ENCODE measurements at places on chromosomes 5 and 9.

GRCh38 chr5:124599028-124599973 is 147.1 kb downstream of the ZNF608 start:
- DNase-seq = peak; percentile 34

DNA sequence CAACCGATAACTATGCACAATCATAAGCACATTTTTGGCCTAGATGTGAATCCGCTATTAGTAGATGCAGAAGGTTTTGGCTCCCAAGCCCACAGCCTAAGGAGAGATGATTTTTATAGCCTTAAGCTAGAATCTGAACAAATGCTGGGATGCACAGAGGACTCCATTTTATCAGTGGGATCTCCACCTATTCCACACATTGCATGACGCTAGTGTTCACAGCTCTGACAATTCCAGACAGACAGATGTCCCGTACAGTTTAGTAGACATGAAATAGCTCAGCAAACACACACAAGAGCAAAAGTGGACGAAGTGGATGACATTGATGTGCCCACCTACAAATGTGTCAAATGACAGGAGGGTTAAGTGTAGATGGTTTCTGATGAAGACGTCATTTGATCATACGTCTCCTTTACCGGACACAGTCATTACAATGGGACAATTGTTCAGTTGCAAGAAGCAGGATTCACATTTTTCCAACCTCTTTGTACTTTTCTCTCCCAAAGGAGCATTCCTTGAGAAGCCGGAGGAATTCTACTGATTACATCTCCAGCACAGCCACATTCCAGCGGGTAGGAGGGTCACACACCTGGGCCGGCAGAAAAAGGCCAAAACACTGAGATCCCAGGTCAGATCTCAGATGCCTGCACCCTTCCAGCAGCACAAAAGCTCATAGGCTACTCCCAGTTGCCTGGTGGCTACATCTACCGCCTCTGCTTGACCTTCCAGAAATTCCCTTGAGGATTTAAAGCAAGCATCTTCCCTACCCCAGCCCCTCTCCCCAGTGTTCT is 202.4 kb downstream of the SLIT3 start:
- no peak for DNase-seq

DNA sequence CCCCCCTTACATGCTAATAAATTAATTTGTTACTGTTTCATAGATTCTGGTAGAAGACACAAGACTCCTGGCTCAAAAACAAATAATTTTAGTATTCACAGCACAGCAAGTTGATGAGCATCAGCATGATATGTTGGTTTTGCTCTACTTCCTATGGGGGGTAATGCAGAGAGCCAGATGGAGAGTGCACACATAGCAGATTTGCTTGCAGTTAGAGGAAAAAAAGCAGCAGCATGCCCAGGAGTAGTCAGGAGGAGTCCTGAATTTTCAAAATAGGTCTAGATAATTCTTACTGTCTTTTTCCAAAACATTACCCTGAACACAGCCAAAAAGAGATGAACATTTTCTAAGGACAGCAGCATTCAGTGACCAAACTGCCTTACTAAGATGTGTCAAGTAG is 261.3 kb downstream of the COX7C start:
- no peak for DNase-seq

DNA sequence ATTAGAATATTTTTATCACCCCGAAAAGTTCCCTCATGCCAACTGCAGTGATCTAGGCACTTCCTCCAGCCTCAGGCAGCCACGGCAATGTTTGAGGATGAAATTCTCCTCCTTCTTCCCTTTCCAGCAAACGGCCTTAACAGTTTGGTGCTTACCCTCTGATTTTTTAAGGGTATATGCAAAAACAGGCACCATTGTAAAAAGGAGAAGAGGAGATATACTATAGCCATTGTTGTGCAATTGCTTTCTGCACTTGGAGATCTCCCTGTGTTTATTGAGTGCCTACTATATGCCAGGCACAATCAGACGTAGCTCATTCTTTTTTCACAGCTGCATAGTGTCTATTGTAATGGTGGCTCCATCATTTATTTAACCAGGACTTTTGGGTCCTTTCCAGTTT is 29.4 kb downstream of the GSN start:
- peak; percentile 12 for DNase-seq

DNA sequence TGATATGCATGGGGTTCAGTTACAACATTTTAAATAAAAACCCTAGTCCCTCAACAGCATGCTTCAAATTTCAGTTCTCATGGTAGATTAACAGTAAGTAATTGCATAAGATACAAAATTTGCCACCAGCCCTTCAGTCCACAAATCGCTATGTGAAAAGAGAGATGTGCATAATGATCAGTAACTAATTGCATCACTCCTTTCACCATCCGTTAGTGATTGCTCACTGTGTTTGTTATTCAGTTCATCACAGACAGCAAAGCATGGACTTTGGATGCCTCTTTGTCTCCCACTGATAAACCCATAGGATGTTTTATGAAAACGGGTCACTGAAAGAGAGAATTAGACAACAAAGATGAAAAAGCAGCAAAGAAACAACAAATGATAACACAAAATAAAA is 103.2 kb downstream of the MCTP1 start:
- no peak for DNase-seq

DNA sequence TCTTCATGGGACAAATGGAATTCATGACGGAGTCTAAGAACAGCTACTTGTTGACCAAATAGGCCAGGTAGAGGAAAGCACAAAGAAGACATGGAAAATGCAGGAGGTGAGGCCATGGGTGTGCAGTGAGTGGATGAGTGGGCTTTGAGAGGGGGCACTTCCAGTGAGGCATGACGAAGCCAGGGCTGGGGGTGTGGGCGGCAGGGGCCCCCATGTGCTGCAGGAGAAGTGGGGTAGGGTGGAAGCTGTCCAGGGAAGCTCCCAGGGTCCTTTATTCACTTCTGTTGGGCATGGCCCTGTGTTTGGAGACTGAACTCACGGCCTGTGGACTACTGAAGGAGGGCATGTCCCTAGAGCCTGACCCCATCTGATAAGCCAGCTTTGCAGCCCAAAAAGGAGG is 127.6 kb upstream of the SLC25A48 start:
- DNase-seq = no peak

DNA sequence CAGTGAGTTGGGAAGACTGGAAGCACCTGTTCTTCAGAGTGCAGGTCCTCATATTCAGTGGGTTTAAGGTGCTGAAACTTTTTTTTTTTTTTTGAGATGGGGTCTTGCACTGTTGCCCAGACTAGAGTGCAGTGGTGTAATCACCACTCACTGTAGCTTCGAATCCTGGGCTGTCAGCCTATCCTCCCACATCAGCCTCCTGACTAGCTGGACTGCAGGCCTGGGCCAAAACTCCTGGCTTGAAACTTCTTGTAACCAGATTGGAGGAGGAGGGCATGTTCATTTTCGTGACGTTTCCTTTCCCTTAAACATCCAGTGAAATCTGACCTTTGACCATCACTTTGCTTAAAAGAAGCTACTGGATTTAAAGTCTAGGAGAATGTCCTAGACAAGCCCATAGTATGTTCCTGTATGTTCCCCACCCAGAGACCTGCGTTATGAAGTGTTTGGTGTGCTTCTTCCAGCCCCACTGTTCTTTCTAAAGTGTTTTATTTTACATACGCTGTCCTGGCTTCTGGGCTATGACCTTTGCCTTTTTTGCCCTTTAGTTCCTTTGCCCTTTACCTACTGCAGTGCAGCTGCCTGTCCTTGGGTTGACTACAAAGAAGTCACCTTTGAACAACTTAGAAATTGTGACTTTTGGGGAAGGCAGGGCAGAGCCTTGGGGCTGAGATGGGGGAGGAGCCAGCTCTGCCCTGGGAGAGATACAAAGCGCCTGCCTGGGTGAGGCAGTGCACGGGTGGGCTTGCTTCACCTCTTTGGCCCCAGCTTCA is 18.4 kb downstream of the TENT4A start:
- DNase-seq = no peak

- no peak for DNase-seq
Observed at GRCh38 chr5:5521478-5521877, 99.0 kb downstream of the ICE1 start.

GRCh38 chr9:26800322-26800721 is 92.3 kb downstream of the CAAP1 start:
- no peak for DNase-seq

GRCh38 chr5:139655727-139656271 is 7.7 kb downstream of the CXXC5 start:
- peak; percentile 45 for DNase-seq

GRCh38 chr9:88994469-88995199 is 3.4 kb downstream of the S1PR3 start:
- DNase-seq = no peak

DNA sequence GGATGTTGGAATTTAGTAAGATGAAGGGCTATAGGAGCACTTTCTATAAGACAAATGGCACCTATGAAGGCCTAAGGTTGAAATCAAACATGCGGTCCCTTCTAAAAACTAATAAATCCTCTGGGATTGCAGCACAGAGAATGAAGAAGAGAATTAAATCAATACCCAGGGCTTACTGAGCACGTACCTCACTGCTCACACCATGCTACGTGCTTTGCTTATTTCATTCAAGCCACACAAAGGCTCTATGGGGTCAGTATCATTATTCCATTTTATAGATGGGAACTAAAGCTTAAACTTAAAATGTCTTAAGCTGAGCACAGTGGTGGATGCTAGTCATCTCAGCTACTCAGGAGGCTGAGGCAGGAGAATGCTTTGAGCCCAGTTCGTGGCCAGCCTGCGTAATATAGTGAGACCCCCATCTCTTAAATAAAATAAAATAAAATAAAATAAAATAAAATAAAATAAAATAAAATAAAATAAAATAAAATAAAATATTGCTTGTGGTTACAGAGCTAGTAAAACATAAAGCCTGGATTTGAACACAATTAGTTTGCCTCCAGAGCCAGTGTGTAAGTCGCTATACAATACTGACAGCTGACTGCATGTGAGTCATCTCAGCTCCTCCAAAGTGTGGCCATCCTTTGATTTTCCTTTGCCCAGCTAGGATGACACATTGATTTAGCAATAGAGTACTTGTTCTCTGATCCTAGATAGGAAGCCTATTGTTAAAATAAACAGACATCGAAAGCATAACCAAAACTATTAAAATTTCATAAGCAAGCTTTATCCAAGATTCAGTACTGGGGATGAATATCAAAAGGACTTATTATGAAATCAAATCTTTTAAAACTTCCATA is 20.9 kb upstream of the DPYSL3 start:
- DNase-seq = no peak

GRCh38 chr9:27198190-27198589 is 89.2 kb downstream of the TEK start:
- DNase-seq = no peak

DNA sequence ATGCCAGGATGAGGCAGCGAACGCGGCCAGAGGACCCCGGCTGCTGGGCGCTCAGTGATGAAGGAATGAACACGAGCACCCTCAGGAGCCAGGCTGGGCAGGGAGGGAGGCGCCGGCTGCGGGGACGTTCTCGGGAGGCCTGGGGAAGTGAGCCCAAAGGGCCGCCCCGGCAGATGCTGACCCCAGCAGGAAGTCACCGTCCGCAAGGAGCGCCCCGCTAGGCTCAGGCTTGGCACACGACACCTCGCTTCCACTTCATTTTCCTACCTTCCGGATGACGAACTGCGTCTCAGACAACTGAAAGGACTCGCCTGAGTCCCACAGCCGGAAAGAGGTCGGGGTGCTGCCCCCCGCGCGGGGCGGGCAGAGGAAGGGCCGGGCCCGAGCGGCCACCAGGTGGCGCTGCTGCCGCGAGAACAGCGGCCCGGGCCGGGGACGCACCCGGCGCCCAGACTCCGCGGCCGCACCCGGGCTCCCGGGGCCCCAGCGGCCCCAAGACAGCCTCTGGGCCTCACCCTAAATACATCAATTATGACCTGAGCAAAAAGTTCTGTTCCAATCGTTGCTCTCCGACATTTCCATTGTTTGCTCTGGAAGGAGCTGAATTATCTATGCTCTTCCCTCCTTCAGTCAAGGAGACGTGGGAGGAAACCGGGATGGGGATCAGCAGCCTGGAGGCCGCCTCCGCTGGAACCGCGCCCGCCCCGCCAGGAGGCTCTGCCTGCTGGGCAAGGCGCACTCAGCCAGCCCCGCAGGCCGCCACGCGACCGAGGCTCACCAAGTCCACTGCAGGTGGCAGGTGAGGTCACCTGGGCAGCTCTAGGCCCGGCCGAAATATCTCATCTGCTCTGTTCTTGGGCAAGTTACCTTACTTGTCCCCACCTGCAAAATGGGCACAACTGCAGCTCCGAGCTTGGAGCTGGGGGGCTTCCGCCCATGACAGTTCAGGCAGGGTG is 107.0 kb downstream of the ZNF354C start:
- DNase-seq = peak; percentile 50

- DNase-seq = no peak
Observed at GRCh38 chr5:27124590-27124989, 86.2 kb upstream of the CDH9 start.

GRCh38 chr5:14929293-14930065 is 57.9 kb upstream of the ANKH start:
- no peak for DNase-seq

DNA sequence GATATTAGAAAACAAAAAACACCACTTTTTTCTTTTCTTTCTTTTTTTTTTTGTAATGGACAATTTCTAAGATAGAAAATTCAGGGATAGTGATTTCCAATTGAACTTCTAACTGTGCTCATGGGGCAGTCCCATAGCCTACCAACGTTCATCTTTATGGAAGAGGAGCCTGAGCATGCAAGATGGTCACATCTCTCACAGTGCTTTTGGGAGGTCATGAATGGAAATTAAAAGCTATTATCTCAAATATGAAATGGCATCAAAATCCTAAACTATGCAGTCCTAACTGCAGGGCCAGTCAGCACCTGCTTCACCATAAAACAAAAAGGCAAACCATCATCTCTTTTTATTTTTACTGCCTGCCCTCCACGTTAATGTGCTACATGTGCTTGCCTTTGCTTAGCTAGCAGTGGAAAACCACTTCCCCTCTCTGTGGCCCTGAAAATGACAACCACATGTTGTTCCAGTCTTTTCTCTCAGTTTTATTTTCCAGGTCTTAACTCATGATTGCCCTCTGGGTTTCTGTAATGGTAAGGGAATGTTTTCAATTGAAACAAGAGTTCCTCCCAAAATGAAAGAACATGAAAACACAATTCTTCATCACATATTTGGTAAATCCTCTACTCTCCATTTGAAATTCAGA is 16.7 kb downstream of the IFNB1 start:
- no peak for DNase-seq

- no peak for DNase-seq
Observed at GRCh38 chr5:81395262-81395661, 1.3 kb upstream of the ACOT12 start.

GRCh38 chr9:91663858-91664257 is 240.2 kb upstream of the NFIL3 start:
- DNase-seq = no peak

- peak; percentile 6 for DNase-seq
Observed at GRCh38 chr5:172574871-172575223, 66.2 kb upstream of the NEURL1B start.

GRCh38 chr9:121333950-121334773 is 35.9 kb downstream of the STOM start:
- DNase-seq = no peak

DNA sequence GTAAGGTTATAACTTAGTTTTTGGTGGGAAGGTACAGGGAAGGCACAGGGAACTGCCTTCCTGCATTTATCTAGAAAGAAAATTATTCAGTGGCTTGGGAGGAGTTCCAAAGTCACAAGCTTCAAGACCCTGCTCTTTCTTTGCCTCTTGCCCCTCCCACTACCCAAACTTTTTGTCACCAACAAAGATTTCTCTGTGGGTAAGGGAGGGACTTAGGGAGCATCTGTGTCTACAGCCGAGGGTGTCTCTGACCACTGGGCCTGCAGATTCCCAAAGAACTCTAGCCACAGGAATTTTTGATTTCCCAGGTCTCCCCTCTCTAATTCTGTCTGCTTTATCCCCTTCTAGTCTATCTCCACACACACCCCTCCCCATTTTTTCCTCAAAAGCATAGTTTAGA is 2.1 kb downstream of the ECSCR start:
- DNase-seq = no peak

All from midbrain (tissue), 1 donor.